Memory B cell (primary cell): ENCODE measurements at places on chromosomes 3 and 15.

GRCh38 chr3:195751560-195751959 is 30.8 kb downstream of the MUC20 start:
- DNase-seq, result no peak

GRCh38 chr15:81481346-81481745 is 107.3 kb upstream of the TMC3 start:
- DNase-seq, result no peak

DNA sequence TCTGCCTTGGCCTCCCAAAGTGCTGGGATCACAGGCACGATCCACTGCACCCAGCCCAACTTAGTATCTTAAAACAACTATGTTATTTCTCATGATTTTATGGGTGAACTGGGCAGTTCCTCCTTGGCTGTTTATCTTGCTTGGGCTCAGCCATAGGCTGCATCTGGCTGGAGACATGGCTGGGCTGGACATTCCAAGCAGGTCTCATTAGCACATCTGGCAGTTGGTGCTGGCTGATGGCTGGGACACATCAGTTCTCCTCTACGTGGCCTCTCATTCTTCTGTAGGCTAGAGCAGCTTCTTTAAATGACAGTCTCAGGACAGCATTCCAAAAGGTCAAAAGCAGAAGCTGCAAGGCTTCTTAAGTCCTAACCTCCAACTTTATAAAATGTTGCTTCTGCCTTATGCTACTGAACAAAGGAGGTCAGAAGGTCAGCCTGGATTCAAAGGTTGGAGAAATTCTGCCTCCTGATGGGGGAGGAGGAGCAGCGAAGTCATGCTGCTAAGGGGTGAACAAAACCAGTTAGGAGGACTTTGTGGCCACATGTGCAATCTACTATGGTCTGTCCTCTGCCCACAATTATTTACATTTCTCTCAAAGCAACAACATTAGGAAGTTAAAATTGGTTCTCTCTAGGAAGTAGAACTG is 144.0 kb downstream of the AQP9 start:
- no peak for DNase-seq

- no peak for DNase-seq
Measured at GRCh38 chr3:187568171-187568570, 102.0 kb downstream of the SST start.

GRCh38 chr15:70427167-70428120 is 329.7 kb upstream of the TLE3 start:
- DNase-seq, result no peak

GRCh38 chr3:21682206-21682605 is 68.8 kb downstream of the ZNF385D start:
- no peak for DNase-seq

GRCh38 chr15:36818260-36818659 is 238.8 kb downstream of the CDIN1 start:
- no peak for DNase-seq

GRCh38 chr15:89002830-89003229 is 85.4 kb upstream of the ABHD2 start:
- DNase-seq, result no peak

- no peak for DNase-seq
Measured at GRCh38 chr15:78228356-78228996, 5.9 kb downstream of the ACSBG1 start.

GRCh38 chr3:36892457-36893136 is 52.3 kb downstream of the TRANK1 start:
- no peak for DNase-seq

DNA sequence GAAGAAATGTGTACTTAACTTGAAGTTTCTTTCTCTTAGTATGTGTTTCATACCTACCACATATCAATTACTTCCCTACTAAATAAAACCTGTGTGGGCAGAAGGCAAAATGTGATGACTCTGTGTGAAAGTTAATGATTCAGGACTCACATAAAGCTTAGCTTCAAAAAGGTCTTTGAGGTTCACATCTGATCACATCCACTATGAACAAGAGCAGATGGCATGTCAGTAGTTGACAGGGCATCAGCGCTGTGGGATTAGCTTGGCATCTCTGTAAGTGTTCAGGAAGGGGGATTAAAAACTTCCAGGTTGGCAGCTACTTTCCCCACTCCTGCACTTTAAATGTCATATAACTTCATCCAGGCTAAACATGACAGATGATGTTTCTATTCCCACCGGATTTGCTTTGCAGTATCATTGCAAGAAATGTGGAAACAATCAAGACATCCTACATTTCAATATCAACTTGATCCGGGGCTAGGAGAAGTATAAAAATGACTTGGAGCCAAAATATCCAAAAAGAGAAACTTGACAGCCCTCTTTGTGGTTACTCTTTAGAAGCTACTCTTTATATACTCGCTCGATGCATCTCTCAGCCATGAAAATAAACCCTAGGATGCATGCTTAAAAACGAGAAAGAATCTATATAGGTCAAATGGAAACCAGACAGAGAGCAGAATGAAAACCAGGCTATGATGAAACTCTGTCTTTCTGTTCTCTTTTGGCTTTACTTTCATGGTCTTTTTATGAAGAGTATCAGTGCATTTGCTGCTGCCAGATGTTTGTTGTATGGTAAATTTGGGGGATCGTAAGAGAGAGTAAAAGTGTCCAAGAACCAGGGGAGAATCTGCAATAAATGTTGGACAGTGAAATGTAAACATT is 273.1 kb upstream of the ALCAM start:
- DNase-seq, result no peak

GRCh38 chr3:194277786-194278130 is 73.4 kb downstream of the CPN2 start:
- no peak for DNase-seq

- DNase-seq, result no peak
Measured at GRCh38 chr15:72486144-72486543, 12.0 kb downstream of the ARIH1 start.

DNA sequence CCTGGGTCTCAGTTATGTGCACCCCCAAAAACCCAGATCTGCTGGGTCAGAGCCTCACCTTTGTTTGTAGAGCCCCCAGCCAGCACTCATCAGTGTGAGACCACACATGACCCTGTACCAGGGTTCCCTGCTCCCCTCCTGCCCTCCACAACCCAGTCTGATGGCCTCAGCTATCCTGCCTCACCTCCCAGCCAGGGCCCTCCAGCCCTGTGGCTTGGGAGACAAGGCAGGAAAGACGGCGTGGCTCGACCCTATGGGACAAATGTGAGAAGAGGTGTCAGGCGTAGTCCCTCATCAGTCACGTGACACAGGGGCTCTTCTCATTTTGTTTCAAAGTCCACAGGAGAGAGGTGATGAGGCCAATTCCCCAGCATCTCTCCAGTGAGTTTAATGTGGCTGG is 28.3 kb upstream of the PRR23E start:
- no peak for DNase-seq

- no peak for DNase-seq
Measured at GRCh38 chr3:196323691-196324090, 5.7 kb upstream of the DYNLT2B start.

- DNase-seq, result no peak
Measured at GRCh38 chr15:66098022-66098363, 155.6 kb downstream of the MEGF11 start.

GRCh38 chr3:185283374-185283935 is 29.6 kb upstream of the EHHADH start:
- no peak for DNase-seq

GRCh38 chr3:21745966-21746365 is 5.0 kb downstream of the ZNF385D start:
- no peak for DNase-seq
